Lower lobe of right lung (tissue), 2 donors: ENCODE measurements at places on chromosomes 3 and 15.
A peak's percentile ranks its signal among the peaks of the same experiment; 100 is the strongest.

DNA sequence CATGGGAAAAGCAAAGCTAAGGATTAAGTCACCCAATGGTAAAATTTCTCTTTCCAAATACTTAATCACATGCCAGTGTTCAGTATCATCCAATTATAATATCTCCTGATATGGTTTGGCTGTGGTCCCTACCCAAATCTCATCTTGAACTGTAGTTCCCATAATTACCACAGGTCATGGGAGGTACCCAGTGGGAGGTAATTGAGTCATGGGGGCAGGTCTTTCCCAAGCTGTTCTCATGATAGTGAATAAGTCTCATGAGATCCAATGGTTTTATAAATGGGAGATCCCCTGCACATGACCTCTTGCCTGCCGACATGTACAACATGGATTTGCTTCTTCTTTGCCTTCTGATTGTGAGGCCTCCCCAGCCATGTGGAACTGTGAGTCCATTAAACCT lies 26.1 kb upstream of the NMB start:
- no peak for DNase-seq
- H3K4me1 ChIP-seq = peaks cover 5% of the 10 kb centered on the region
- H3K4me3 ChIP-seq = no peak overlapping the region

DNA sequence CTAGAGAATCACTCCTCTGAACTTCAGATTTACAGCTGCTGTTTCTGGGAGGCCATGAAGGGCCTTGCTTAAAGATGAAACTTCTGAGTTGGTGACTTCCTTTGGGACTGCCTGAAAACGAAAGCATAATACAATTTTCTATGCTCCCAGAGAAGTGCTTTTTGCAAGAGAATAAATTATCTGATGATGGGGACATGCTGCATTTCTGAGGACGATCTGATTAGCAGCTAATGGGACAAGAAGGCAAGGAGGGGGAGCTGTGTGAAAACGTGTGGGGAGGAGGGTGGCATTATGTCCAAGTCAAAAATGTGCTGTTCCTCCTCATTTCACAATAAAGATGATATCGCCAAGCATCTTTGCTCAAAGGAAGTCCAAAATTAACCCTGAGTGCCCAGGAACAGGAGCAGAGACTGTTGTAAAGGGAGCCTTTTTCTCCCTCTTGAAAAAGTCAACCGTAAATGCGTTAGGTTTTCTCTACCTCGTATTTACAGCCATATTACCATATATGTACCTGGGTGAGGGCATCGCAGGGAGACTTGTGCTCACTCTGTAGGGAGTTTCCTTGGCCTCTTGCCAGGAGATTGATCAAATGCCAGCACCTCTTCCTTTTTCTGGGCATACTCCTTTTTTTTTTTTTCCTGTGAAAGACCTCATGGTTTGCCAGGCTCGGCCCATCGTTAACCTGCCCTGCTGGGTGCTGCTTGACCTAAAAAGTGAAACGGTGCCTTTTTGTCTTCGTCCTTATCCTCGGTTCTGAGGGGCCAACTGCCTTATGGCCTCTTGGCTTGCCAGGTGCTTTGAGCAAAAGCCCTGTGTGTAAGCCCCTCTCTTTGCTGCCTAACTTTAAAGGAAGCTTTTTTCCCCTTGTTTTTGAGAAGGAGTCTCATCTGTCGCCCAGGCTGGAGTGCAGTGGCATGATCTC lies 11.5 kb downstream of the ITPR1 start:
- H3K4me3 ChIP-seq = peak overlapping the region; percentile 29
- no peak for DNase-seq
- peak overlapping the region; percentile 65 for H3K27ac ChIP-seq
- H3K4me1 ChIP-seq = peaks cover 15% of the 10 kb centered on the region
- peaks cover 16% of the 10 kb centered on the region for H3K36me3 ChIP-seq
- no peaks in the 10 kb centered on the region for H3K27me3 ChIP-seq

- no peak for DNase-seq
- H3K27ac ChIP-seq = no peak overlapping the region
- H3K36me3 ChIP-seq = no peaks in the 10 kb centered on the region
- no peak overlapping the region for H3K4me3 ChIP-seq
These were observed 41.0 kb upstream of the FRMD4B start for GRCh38 chr3:69426967-69427304.

DNA sequence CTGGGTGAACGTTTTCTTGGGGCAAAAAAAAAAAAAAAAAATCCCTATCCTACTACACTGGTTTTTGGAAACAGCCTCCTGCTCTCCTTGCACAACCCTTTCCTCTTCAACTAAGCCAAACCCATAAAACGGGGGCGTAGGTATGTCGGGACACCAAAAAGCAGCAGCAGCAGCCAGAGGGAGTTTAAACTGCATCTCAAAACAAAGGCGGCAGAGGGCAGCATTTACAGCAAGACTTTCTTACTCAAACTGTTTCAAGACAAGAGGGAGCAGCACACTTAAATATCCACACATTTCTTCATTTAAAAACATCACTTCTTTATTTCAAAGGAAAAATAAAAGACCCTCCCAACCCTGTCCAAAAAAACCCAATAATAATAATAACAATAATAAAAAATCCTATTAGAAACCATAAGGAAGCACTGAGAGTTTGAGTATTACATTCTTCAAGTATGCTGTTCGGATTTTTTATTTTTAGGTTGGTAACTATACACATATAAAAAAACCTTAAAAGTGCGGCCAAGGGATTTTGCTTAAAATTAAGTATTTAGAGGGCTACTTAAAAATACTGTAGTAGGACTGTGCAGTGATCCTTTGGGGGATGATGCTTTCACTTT lies 43.9 kb upstream of the PLXND1 start:
- DNase-seq = peak; percentile 57
- H3K4me3 ChIP-seq = no peak overlapping the region
- peaks cover 29% of the 10 kb centered on the region for H3K4me1 ChIP-seq
- no peaks in the 10 kb centered on the region for H3K27me3 ChIP-seq

DNA sequence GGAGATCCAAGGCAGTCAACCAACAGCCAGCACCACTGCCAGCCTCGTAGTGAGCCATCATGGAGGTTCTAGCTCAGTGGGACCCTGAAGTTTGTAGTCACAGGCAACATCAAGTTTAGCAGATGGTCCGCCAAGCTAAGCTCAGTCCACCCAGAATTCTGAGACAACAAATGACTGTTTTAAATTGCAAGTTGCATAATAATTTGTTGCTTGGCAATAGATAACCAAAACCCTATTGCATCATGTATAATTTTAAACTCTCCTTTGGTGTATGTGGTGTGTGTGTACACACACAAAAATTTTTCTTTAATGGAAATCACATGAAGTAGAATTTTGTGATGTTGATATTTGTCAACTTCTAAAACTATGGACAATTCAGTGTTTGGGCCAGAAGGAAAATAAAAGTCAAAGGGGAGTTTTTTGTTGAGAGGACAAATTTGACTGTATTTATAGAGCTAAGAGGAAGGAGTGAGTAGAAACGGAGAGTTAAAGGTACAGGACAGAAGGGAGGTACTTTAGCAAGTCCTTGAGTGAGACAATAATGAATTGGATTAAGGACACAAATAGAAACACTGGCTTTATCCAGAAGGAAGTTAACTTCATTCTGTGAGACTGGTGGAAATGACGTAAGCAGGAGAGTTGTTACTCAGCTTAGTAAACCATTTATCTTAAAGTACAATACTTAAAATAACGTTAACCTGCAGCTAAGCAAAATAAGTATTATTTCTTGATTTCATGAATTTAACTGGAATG lies 83.6 kb downstream of the NCEH1 start:
- H3K4me1 ChIP-seq = peaks cover 22% of the 10 kb centered on the region
- peak overlapping the region; percentile 20 for H3K27ac ChIP-seq
- H3K27me3 ChIP-seq = no peaks in the 10 kb centered on the region
- no peak for DNase-seq

DNA sequence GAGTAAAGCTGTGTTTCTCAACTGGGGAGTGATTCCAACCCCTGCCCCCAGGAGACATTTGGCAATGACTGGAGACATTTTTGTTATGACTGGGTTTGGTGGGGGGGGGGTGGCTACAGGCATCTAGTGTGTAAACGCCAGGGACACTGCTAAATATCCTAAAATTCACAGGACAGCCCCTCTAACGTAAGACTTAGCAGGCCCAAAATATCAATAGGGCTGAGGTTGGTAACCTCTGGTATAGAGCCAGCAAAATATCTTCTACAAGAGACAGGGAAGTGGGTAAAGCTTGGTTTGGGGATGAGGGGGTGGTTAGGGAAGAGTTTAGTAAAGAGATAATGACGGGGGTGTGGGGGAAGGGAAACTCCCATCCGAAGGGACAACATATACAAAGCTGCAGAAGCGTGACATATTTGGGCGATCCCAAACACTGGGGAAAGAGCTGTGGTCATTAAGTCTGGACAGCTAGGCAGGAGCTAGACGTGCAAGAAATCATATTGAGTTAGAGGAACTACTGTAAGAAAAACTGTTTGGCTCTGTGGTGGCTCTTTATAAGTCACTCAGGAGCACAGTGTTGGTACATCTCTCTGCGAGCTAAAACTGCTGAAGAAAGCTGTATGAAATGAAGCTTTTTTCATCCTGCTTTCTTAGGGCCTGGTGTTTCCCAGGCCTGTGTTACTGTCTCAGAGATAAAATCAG lies 697 bp upstream of the TRIM69 start:
- no peak for DNase-seq
- peak overlapping the region; percentile 78 for H3K27ac ChIP-seq
- H3K4me3 ChIP-seq = peak overlapping the region; percentile 0
- H3K36me3 ChIP-seq = no peaks in the 10 kb centered on the region
- peaks cover 26% of the 10 kb centered on the region for H3K4me1 ChIP-seq

GRCh38 chr15:55586808-55587207 lies 1.3 kb downstream of the PYGO1 start:
- H3K4me3 ChIP-seq = peak overlapping the region; percentile 63
- no peak for DNase-seq
- no peaks in the 10 kb centered on the region for H3K36me3 ChIP-seq
- no peaks in the 10 kb centered on the region for H3K4me1 ChIP-seq
- H3K27me3 ChIP-seq = peaks cover 22% of the 10 kb centered on the region
- no peak overlapping the region for H3K27ac ChIP-seq

GRCh38 chr15:45630917-45631691 lies 3.7 kb upstream of the SQOR start:
- peaks cover 6% of the 10 kb centered on the region for H3K4me1 ChIP-seq
- peak overlapping the region; percentile 22 for H3K4me3 ChIP-seq
- no peaks in the 10 kb centered on the region for H3K27me3 ChIP-seq
- DNase-seq = no peak

- no peak overlapping the region for H3K27ac ChIP-seq
- DNase-seq = no peak
- no peaks in the 10 kb centered on the region for H3K36me3 ChIP-seq
- no peaks in the 10 kb centered on the region for H3K27me3 ChIP-seq
These were observed 50.3 kb downstream of the SHQ1 start for GRCh38 chr3:72797773-72798543.

DNA sequence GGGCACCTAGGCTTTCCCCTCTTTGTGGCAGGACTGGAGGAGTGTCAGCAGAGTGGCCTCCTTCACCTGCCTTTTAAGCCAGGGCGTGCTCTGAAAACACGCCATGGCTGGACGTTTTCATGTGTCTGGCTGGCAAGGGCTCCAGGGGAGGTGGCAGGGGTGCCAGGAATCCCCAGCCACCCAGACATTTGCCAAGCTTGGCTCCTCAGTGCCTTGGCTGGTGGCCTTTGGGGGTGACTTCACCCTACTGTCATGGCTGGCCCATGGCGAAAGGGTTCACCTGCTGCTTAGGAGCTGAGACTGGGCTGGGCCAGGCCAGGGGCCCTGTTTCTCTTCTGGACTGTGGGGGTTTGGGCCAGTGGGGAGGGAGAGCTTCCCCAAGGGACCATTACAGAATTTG lies 17.6 kb downstream of the KLF13 start:
- peaks cover 100% of the 10 kb centered on the region for H3K4me1 ChIP-seq
- H3K36me3 ChIP-seq = peaks cover 31% of the 10 kb centered on the region
- H3K27me3 ChIP-seq = no peaks in the 10 kb centered on the region
- peak; percentile 46 for DNase-seq

DNA sequence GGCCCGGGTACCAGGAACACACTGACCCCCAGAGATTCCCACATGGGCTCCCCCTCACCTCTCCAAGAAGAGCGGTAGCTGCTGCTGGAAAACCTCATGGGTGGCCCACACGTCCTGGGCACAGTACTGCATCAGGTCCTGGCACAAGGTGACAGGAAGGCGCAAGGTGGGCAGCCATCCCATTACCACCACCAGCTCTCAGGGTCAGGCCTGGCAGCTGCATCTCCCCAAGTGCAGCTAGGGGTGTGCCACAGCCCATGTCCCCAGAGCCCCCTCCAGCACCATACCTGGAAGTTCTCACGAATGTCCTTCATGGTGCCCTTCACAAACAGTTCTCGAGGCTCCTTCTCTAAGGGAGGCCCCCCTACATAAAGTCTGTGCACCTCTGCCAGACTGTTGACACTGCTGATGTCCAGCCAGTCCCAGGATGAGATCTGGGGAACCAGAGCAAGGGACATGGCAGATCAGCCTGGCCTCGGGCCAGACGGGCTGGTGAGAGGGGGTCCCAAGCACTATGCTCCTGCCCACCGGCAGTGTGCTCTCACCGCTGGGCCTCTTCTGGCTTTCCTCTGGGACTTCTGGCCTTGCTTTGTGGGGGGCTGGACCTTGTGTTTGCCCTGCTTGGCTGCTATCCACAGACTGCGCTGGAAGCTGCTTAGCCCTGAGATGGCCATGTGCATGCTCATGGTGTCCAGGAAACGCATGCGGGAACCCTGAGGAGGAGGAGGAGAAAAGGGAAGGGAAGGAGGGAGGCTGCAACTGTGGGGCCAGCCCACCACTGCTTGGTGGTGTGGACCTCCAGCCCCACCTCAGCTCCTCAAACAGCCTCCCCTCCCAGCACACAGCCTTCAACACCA lies 6.0 kb downstream of the POLG start:
- no peak overlapping the region for H3K4me3 ChIP-seq
- no peaks in the 10 kb centered on the region for H3K27me3 ChIP-seq
- peaks cover 38% of the 10 kb centered on the region for H3K4me1 ChIP-seq
- H3K36me3 ChIP-seq = peaks cover 95% of the 10 kb centered on the region

DNA sequence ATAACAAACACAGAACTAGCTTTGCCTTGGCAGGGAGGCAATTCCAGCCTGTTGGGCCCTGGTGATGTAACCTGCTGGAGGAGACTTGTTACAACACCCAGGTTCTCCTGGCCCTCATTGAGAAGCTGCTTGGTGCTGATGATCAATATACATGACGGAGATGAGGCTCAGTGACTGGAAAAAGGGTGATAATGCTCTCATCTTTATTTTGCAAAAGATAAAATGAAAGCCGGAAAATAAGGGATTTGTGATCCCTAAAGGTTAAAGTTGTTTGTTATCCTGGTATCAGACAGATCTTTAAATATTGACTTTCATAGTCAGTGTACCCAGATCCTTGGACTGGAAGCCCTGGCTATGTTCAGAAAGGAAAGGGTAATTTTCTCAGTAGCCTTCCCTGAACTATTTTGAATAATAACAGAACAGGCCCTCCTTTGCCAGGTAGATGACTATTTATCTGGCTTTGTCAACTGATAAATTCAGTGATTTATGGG lies 118.9 kb upstream of the MEIS2 start:
- no peak for DNase-seq
- no peak overlapping the region for H3K27ac ChIP-seq
- no peaks in the 10 kb centered on the region for H3K4me1 ChIP-seq

GRCh38 chr3:133238015-133238414 lies 161.8 kb upstream of the BFSP2 start:
- H3K4me3 ChIP-seq = no peak overlapping the region
- H3K36me3 ChIP-seq = no peaks in the 10 kb centered on the region
- no peak for DNase-seq

GRCh38 chr3:194885766-194886165 lies 200.1 kb downstream of the FAM43A start:
- H3K4me1 ChIP-seq = peaks cover 7% of the 10 kb centered on the region
- H3K36me3 ChIP-seq = no peaks in the 10 kb centered on the region

GRCh38 chr15:34709866-34710265 lies 44.9 kb downstream of the GJD2 start:
- DNase-seq = no peak
- H3K27ac ChIP-seq = no peak overlapping the region
- H3K4me1 ChIP-seq = no peaks in the 10 kb centered on the region
- no peak overlapping the region for H3K4me3 ChIP-seq
- H3K27me3 ChIP-seq = no peaks in the 10 kb centered on the region
